ENCODE measurements at places on chromosomes 16 and 17. TPM values are rescaled to one million over a fixed set of nuclear protein-coding genes. Genes with fewer than 3 reads are reported as not detected.

Gene LYRM9
- total RNA-seq = 9.8 TPM

Gene NPIPB4
- total RNA-seq = 38.3 TPM

Gene ITGA3
- 20.0 TPM for total RNA-seq

Gene USP36
- total RNA-seq = 18.8 TPM

Gene KCNH6
- not detected for total RNA-seq

Gene HBM
- total RNA-seq = 29.3 TPM

Gene MT1G
- not detected for total RNA-seq

Gene GAST
- total RNA-seq = not detected

Gene SLFN12L
- 0.41 TPM for total RNA-seq

Gene TBX21
- total RNA-seq = 0.82 TPM

Gene SLC43A2
- total RNA-seq = 15.5 TPM

Gene XYLT1
- total RNA-seq = 28.9 TPM

Gene TOM1L1
- 20.4 TPM for total RNA-seq

Gene ANKRD40CL
- total RNA-seq = not detected

Gene ZNF747
- 15.1 TPM for total RNA-seq

Data from frontal cortex (tissue), 4 donors.